ENCODE measurements at places on chromosomes 3 and 15.

DNA sequence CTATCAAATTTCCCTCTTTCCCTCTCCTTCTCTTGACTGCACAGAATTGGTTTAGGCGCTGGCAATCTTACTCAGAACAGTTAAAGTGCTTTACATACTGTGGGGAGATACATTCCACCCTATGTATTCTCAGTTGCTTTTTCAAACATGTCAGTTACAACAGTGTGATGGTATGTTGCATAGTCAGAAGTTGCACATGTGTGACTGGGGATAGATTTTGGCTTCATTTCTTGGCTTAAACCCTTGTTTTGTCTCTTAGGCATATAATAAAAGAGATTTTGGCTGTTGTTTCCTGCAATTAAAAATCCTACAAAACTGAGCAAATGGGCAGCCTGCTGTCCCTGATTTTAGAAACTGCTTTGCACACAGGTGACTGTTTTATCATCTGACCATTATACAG, 86.7 kb downstream of the PIK3R4 start:
- no peak for DNase-seq

DNA sequence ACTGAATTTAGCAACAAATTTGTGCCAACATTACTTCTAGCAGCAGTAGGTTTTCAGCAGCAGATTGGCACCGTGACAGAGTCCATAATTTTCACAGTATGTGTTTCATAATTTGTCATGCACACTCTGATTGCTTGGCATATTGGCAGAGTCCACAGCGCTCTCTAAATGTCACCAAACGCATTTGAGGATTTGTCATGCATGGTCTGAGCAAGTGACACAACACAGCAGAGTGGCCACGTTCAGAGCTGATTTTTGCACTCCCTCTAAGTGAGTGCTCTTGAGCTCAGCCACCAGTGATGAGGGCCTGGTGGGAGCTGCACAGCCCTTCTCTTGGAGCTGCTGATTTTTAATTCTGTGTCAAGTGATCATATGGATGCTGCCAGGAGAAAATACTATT, 1270.8 kb downstream of the ROBO1 start:
- DNase-seq, result no peak

GRCh38 chr3:172582712-172583111, 59.5 kb upstream of the TNFSF10 start:
- DNase-seq, result peak; percentile 45

GRCh38 chr3:156256945-156257344, 136.6 kb downstream of the KCNAB1 start:
- no peak for DNase-seq

DNA sequence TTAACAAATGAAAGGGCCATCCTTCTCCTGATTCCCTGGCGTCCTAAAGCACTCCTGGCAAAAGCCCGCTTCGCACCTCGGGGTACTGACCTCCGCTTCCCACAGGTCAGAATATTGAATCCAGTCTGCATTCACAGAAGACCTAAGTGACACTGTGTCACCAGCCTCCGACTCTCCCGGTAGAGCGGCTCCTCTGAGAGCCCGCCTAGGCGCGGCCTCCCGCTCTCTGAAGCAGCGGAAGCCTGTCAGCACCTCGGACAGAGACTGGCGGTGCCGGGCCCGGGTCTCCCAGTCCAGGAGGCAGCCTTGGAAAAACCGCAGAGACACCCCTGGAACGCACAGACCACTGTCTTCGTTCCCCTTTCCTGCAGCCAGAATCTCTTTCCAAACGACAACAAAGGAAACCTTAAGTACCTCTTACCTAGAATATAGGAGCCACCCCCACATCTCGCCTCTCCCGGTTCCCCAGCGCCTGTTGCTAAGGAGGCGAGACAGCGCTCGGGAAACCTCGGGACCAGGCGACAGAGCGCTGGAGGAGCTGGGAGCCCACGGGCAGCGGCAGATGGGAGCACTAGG, 1.2 kb downstream of the GABRB3 start:
- no peak for DNase-seq

GRCh38 chr3:39349080-39349479, 19.6 kb downstream of the CCR8 start:
- no peak for DNase-seq

DNA sequence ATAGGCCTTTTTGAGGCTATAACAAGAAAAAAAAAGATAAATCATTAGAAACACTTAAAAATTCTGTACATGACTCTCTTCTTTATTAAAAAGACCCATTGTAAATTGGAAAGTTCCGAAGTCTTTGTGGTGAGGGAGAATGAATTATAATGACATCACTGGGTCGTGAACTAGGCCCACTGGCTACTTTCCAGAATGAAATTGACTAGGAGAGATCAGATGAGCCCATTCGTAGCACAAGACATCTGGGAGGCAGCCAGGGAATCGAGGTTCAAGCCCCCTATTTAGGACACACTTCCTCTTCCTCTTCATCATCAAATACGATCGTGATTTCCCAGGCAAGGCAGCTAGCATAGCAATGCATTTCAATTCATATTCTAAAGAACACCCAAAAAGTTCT, 889.8 kb upstream of the NR2F2 start:
- no peak for DNase-seq

DNA sequence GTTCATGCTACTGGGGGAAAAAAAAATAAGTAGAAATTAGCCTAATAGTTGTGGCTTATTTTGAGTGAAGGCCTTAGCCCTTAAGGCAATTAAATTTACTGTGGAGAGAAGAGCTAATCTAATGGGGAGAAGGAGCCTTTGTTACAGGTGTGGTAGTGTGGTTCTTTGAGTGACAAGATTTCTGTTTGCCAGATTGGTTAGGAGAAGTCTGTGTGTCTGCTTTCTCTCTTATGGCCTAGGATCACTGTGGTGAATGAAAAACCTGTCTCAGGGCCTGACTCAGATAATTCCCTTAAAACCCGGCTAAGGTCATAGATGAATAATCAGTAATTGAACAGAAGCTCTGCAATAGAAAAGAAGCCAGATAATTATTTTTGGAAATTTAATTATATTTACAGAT, 27.0 kb downstream of the OPA1 start:
- DNase-seq, result no peak

- DNase-seq, result no peak
Measured at GRCh38 chr3:158106766-158107471, 699 bp upstream of the SHOX2 start.

DNA sequence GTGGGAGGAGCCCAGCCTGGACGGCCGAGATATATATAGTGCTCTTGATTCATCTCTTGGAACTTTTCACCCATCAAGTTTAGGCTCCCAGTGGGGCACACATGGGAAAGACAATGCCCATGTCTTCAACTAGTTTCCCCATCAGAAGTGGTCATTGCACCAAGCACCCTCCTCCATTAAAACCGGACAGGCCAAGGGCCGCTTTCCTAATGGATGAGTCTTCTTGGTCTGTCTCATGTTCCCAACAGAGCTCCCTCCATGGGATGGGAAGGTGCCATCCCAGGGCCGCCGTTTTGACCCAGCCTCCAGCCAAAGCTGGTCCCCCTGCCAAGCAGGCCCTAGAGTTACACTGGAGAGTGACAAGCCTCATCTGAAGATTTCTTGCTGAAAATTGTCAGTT, 34.7 kb upstream of the UBE2Q2 start:
- DNase-seq, result no peak

GRCh38 chr15:62648954-62649353, 393.6 kb upstream of the TPM1 start:
- DNase-seq, result no peak

- DNase-seq, result no peak
Measured at GRCh38 chr3:20008646-20009045, 3.4 kb downstream of the PP2D1 start.

GRCh38 chr3:121481106-121481880, 64.5 kb downstream of the POLQ start:
- DNase-seq, result no peak
